Motor neuron (in vitro differentiated cells): ENCODE measurements at places on chromosomes 5 and 9. TPM values are rescaled to one million over a fixed set of nuclear protein-coding genes. Genes with fewer than 3 reads are reported as not detected.

Gene CER1
- total RNA-seq, result 0.31 TPM in 1 of 2 replicates, not detected in the other

Gene FGFR4
- 3.2 and 4.6 TPM in 2 replicates for total RNA-seq

DNA sequence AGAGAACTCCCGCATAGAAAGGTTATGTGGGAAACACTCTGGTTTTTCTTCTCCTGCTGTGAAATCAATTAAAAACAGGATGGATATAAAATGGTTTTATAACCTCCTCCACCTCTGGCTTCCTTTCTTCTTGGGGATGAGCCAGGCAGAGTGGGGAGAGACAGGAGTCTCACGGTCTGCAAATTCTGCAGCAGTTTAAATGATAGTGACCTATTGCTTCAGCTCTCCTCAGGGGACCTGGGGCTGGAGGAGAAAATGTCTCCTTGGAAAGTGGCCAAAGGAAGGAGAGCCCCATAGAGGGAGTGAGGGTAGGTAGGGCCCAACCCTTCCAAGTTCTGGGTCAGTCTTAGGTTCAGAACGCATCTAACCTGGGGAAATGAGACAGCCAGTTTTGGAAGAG is 118.8 kb downstream of the MTX3 start:
- no peak for ATAC-seq

Gene SPEF2
- total RNA-seq, result 5.4 and 6.7 TPM in 2 replicates

- ATAC-seq, result no peak
These were observed 4.2 kb downstream of the SCGB3A2 start for GRCh38 chr5:147882586-147883313.

GRCh38 chr9:23556459-23556858 is 269.6 kb downstream of the ELAVL2 start:
- no peak for ATAC-seq

- ATAC-seq, result no peak
These were observed 176.6 kb upstream of the KCNN2 start for GRCh38 chr5:114185274-114185673.

DNA sequence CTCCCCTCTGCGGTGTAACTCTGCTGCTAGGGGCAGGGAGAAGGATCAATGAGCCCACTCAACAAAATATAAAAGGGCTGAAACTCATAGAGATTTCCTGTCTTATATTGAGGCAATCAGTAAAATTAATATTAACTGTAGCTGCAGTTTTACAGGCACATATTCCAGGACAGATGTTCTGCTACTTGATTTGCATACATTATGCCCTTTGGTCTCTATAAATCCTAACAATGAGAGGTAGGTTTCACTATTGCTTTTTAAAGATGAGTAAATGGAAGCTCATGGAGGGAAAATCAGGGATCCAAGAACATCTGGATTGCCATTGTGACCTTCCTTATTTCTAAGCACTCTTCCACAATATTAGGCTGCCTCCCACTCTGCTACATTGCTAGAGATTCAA is 23.5 kb upstream of the TRIM32 start:
- no peak for ATAC-seq

DNA sequence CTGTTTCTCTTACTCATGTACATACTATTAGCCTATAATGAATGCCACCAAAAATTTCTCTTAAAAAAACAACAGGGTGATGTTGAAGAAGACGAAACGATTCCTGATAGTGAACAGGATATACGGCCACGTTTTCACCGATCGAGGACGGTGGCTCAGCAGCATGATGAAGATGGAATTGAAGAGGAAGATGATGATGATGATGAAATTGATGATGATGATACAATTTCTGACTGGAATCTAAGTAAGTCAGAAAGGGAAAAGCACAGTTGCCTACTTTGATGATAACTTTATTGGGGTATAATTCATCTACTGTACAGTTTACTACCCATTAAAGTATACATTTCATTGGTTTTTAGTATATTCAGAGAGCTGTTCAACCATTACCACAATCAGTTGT is 66.5 kb downstream of the TNPO1 start:
- no peak for ATAC-seq

GRCh38 chr5:81232464-81233079 is 550 bp upstream of the CKMT2 start:
- ATAC-seq, result no peak

DNA sequence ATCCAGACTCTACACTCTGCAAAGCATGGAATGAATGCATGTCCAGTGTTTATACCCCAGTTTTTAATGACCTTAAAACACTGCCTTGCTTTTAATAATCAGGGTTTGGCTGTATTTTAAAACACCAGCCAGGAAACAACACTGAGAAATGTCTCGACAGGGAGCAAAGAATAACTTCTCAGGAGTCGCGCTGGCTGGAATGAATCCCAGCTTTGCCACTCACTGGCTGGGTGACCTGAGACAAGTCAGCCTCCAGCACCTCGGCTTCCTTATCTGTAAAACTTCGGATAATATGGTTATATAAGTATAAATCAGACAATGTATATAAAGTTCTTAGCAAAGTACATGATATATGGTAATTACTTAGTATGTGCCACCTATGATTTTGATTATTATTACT is 505.0 kb downstream of the SPOCK1 start:
- ATAC-seq, result no peak

DNA sequence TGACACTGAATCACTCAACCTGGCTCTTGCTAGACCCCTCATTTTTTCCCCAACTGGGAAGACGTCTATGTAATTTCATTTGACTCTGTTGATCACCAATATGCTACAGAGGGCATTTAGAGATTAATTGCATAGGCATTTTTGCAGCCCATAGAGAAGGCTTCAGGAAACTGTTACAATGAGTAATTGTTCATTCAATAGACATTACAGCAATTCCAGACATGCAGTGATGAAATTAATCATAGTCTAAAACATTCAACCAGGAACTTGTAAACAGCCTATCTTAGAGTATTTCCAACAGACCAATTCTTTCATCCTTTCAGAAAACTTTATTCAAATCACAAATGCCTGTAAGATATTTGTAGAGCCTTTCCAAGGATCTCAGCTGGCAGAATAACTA is 122.3 kb downstream of the MARCHF11 start:
- peak; percentile 29 for ATAC-seq

- no peak for ATAC-seq
These were observed 1.8 kb downstream of the OLFML2A start for GRCh38 chr9:124778575-124779367.

DNA sequence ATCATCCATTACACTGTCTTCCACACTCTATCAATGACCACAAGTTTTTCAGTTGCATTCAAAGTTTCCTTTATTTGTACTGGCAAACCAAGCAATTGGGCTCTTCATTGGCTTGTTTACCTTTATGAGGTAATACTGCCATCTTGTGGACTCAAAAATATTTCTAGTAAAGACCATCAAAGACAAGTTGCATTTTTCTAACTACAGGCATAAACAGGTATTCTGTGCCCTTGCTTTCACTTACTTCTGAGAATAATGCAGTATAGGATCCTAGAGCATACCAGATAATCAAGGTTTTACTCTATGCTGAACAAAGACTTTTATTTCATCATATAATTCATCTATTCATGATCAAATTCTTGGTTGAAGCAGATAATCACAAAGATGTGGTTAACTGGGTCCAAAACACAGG is 173.7 kb upstream of the POU5F2 start:
- ATAC-seq, result no peak

Gene SPINK7
- 0.50 and 1.9 TPM in 2 replicates for total RNA-seq

DNA sequence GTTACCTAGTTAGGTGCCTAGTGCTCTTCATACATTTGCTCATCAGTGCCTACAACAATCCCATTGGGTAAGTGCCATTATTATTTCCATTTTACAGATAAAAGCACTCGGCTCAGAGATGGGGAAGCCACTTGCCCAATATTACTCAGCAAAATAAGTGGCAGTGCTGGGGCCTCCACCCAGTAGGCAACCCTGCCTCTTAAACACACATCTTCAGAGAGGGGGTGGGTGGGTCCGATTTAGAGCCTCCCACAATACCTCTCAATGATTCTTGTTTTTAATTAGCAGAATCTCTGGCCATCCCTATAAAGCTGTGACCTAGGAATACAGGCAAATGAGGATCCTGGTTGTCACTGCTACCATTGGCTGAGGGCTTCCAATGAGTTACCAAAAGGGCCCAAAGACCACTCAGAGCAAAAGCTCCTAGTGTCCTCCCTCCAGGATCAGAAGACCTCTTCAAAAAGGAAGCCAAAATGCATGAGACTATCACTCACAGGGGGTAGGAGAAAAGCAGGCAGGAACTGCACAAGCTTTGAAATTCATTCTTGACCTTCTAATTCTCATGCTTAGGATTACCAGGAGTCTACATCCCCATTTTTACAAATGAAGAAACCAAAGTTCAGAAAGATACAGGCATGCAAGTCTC is 36.1 kb upstream of the UBE2D2 start:
- ATAC-seq, result no peak

GRCh38 chr5:33588654-33589372 is 148.0 kb downstream of the TARS1 start:
- ATAC-seq, result peak; percentile 24

GRCh38 chr5:171721464-171721863 is 64.2 kb upstream of the SMIM23 start:
- ATAC-seq, result no peak

Gene RAD1
- total RNA-seq, result 28.0 and 30.7 TPM in 2 replicates

Gene CRB2
- total RNA-seq, result 9.9 and 12.3 TPM in 2 replicates

Gene CFAP157
- total RNA-seq, result 0.87 and 1.3 TPM in 2 replicates

GRCh38 chr5:81203729-81204128 is 29.4 kb upstream of the CKMT2 start:
- ATAC-seq, result no peak

GRCh38 chr9:27198190-27198589 is 89.2 kb downstream of the TEK start:
- ATAC-seq, result no peak
